ENCODE measurements at places on chromosomes 5 and 9.

DNA sequence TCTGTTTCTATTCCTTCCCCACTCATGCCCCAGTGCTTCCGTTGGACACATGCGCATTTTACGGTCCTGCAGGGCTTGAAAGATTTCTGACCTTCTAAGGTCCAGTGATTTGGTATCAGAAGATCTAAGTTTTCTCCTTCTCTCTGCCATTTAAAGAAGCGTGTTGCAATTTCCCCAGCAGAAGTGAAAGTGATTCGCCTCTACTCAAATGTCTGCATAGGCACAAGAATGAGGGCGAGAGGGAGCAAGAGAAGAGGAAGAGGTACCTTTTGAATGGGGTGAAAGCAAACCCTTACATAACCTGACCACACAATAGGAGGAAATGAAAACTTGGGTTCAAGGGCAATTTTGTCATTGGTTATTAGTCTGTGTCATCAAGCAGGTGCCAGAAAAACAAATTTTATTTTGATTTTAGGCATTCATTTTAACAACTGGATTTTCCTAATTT is 31.7 kb upstream of the NR3C1 start:
- no peak for DNase-seq

DNA sequence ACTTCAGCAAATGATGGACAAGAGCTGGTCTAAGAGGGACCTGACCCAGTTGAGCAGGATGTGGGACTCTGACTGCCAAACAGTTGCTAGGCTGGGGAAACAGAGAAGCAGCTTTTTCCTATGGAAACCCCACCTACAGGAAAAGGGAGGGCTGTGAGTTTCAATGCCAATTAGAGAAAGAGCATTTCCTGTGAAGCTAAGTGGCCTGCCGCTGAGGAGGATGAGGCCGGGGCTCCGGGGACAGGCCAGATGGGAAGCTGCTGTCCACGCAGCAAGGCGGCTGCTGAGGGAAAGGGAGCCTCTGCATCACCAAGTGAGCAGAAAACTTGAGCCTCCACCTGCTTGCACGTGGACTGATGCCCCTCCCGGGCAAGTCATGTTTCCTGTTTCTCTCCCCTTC is at the start of gene PCDH12:
TSS of gene PCDH12 (minus strand) at position 90 of the 400 bp plus-strand sequence. CDS start 351 bp downstream, outside the sequence.
- DNase-seq, result peak; percentile 26

- DNase-seq, result no peak
Measured at GRCh38 chr5:146528236-146528635, 12.2 kb upstream of the GPR151 start.

DNA sequence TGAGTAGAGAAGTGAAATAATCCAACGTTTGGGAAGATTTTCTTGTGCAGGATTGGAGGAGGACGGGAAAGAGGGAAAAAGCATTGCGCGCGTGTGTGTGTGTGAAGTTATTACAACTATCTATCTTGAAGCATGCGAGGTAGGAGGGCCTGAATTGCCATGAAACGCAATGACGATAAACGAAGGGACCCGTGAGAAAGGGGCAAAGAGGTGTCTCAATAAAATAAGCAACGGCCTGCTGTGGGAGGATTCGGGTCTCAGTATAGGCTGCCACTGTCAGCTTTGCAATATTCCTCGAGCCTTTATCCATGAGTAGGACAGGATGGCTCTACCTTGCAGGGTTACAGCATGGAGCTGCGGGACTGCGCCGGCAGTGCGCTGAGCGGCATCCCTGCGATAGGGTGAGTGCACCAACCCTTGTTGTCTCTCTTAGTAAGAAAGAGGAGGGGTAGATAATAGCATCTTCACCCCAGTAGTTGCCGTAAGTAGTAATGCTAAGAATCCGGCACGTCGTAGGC is 631 bp upstream of the RCL1 start:
- no peak for DNase-seq

GRCh38 chr9:68981789-68982188 is 32.1 kb downstream of the PRKACG start:
- peak; percentile 66 for DNase-seq

DNA sequence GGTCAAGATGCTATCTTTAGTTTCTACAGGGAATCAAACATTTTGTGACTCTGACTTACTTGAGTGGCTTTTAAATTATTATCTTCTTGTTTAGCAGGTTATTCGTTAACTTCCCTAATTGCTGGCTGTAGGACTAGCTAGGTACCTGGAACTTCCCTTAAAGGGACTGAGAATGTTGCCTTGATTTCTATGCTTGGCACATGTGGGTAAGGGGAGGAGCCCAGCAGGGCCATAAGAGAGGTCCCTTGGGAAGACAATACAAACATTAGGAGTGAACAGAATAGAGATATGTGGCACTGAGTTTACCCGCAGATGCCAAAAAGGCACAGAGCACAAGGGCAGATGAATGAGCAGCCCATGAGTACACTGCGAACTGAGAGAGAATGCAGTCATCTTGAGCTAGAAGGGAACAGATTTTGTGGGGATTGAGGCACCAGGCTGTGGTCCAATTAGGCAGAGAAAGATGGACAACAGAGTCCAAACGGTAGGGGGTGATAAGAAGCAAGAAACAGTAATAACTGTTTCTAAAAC is 9.8 kb downstream of the CKMT2 start:
- no peak for DNase-seq

GRCh38 chr5:173235499-173236394 is 741 bp upstream of the NKX2-5 start:
- no peak for DNase-seq

DNA sequence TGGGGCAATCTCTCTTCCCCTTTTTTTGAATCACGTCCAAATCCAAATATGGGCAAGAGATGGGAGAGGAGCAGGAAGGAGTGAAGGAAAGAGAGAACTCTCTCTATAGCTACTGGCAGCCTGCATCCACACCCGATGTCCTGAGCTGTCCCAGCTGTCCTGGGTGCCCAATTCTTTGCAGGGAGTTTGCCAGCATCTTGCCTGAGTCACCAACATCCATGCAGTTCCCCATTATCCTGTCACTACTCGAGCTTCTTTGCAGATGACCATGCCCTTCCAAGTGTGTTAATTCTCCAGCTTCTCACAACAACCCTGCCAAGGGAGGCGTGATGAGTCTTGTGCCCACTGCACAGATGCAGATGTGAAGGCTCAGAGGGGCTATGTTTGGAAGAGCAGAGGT is 127.1 kb downstream of the NSG2 start:
- DNase-seq, result no peak

DNA sequence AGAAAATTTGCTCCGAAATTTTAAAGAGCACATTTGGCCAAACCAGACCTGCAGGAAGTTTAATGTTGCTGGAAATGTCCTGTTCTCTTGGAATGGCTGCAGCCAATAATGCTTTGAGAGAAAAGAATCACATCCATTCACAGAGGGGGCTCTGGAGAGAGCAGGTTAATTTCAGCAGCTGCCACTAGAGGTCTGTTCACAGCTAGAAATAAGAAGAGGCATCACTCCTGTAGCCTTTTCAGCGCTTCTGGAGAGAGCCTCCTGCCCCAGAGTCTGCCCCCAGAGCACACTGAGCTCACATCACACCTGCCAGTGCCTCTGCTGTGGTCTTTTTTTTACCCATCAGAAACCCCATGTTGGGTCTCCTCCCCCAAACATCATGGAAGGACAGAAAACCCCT is 124.8 kb upstream of the RAD23B start:
- DNase-seq, result no peak

DNA sequence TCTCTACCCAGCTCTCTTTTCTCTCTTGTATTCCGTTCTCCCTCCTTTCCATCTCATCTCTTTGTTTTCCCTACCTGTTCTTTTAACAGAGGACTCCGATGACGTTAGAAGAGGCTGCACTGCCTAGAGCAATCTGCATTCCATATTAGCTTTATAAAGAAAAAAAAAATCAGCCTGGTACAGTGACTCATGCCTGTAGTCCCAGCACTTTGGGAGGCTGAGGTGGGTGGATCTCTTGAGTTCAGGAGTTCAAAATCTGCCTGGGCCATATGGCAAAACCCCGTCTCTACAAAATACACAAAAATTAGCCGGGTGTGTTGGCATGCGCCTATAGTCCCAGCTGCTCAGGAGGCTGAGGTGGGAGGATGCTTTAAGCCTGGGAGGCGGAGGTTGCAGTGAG is 49.0 kb downstream of the DAPK1 start:
- no peak for DNase-seq

DNA sequence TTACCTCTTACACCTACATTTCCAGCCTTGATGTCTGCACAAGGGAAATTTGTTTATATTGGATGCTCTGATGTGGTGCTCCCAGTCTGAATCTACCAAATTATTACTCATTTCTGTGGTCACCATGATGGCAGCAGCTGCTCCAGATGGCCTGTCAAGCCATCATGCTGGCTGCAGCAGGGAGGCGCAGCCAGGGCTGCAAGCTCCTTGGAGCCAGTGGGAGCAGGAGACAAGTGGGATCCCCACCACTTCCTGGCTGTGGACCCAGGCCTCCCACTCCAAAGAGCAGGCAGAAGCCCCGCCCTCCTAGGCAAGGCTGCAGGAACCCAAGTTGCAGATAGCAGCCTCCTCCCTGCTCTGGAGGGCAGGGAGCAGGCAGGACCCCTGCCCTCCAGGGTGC is 241.1 kb upstream of the ATP10B start:
- no peak for DNase-seq

- no peak for DNase-seq
Measured at GRCh38 chr9:112411626-112412027, 31.7 kb downstream of the HSDL2 start.

DNA sequence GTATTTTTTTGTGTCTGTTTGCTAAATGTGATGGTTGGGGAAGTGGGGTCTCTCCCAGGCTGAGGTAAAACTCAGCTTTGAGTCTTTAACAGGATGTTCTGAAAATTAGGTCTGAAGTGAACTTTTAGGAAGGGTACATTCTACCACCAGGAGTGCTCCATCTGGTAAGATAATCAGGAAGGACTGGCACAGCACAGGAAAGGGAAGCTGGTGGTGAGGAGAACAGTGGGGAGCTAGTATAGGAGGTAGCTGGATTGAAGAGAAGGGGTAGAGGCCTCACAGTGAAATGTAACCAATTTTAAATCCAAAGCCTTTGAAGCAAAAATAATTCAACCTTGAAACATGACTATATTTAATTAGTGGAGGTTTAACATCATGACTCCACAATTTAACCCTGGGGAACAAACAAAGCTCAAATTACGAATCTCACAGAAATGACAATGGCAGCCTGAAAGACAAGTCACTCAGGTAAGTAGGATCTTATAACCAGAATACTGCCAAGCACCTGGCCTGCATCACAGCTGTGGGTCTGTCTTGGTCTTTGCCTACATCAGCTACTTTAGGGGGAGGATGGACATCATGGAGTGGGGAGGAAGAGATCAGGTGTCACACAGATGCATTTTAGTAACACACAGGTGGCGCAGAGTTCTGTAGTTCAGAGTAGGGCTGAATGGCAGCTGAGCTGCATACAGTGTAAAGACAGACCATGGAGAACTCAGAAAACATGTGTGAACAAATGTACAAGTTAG is 445.3 kb downstream of the DMRT2 start:
- no peak for DNase-seq

GRCh38 chr5:10705747-10706146 is 55.3 kb downstream of the DAP start:
- DNase-seq, result no peak

GRCh38 chr5:56610093-56610698 is 205.2 kb upstream of the MAP3K1 start:
- no peak for DNase-seq

- no peak for DNase-seq
Measured at GRCh38 chr5:125421006-125421405, 674.6 kb upstream of the ZNF608 start.

DNA sequence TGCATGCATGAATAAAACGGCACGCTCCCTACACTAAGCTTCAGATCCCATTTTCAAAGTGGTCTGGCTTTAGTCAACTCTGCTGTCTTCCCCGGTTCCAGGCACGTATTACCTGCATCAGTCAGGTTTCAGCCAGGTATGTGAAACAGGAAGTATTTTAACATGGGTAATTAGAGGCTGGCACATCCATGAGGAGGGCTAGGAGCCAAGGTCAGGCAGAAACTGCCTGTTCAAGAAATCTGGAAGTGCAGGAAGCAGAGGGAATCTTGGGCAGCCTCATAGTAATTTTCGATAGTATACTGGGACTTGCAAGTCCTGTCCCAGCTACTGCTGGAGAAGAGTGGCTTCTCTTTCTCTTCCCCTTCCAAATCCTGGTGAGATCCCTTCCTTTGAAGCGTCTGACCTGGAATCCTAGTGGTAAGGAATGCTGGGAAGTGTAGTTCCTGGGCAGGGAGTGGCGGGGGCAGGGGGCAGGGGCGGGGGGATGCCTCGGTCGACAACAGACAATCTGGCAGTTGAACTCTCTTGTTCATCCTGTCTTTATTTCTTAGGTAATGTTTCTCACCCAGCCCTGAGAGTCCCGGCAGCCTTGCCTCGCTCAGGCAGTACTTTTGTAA is 403.1 kb downstream of the TLE4 start:
- no peak for DNase-seq

GRCh38 chr5:30436691-30437090 is 756.8 kb upstream of the CDH6 start:
- DNase-seq, result no peak

DNA sequence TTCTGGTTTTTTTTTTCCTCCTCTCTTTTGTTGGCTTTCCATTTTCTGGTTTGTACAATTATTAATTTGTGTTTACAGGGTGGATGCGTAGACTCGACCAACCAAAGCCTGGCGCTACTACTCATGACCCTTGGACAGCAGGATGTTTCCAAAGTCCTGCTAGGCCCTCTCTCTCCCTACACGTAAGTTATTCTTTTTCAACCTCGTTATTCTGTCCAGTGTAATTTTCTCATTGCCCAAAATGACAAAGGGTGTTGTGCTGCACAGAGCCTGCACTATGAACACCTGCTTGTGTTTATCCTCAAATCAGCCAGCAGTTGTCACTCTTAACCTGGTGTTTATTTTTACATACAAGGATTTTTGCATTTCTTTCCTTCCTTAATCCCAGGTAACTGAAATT is 56.6 kb downstream of the RCL1 start:
- no peak for DNase-seq

GRCh38 chr5:74649421-74649973 is 9.0 kb upstream of the ENC1 start:
- no peak for DNase-seq

GRCh38 chr5:54443270-54443669 is 12.2 kb upstream of the HSPB3 start:
- no peak for DNase-seq

- no peak for DNase-seq
Measured at GRCh38 chr5:77294185-77294584, 83.7 kb downstream of the PDE8B start.

GRCh38 chr9:31839273-31839672 is 545.2 kb upstream of the ACO1 start:
- no peak for DNase-seq

- no peak for DNase-seq
Measured at GRCh38 chr5:171705036-171705435, 80.6 kb upstream of the SMIM23 start.

DNA sequence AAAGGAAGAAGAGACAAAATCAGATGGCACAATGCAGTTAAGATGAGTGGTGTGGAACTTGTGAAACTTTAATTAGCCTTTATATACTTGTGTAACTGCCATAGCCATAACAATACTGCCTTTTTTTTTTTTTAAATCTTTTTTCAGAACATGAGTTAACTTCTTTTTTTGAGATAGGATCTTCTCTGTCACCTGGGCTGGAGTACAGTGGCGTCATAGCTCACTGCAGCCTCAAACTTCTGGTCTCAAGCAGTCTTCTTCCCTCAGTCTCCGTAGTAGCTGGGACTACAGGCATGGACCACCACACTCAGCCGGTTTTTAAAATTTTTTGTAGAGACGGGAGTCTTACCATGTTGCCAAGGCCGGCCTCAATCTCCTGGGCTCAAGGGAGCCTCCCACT is 37.2 kb downstream of the GPBP1 start:
- no peak for DNase-seq

GRCh38 chr9:84669013-84669287 is 579 bp upstream of the NTRK2 start:
- no peak for DNase-seq

GRCh38 chr5:166430491-166431319 is 1860.7 kb upstream of the WWC1 start:
- no peak for DNase-seq

- DNase-seq, result no peak
Measured at GRCh38 chr9:96651626-96652025, 3.5 kb downstream of the PRXL2C start.
